Kidney (tissue), 22 donors: ENCODE measurements at places on chromosomes 12 and 14. TPM values are rescaled to one million over a fixed set of nuclear protein-coding genes. Genes with fewer than 3 reads are reported as not detected.

RNF212B gene
- 2.8 TPM for polyA plus RNA-seq

ABHD12B gene
- 0.88 TPM for polyA plus RNA-seq

GRCh38 chr14:68949601-68949965 is 29.5 kb downstream of the ACTN1 start:
- no peak for DNase-seq

CIROP gene
- not detected for polyA plus RNA-seq

MRPS35 gene
- polyA plus RNA-seq: 97.8 TPM

- DNase-seq: no peak
Measured at GRCh38 chr14:24277606-24278321, 6.4 kb upstream of the RABGGTA start.

DNA sequence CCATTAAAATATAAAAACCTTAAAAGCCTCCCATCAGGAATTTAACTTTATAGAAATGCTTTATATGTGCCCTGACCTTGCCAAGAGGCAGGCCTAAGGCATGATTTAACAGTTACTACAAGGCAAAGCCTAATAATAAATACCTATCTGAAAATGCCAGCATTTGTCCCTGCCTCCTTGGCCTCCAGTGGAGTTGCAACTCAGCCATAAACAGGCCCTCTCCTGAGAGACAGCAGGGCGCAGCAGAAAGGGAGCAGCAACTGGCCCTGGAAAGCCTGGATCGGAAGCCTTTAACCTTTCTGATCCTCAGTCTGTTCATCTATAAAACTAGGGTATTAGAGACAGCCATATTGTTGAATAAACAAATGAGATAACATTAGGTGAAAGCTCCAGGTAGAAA is 324.4 kb downstream of the PAWR start:
- DNase-seq: no peak

GRCh38 chr14:32310876-32311275 is 18.2 kb upstream of the AKAP6 start:
- DNase-seq: no peak

DNA sequence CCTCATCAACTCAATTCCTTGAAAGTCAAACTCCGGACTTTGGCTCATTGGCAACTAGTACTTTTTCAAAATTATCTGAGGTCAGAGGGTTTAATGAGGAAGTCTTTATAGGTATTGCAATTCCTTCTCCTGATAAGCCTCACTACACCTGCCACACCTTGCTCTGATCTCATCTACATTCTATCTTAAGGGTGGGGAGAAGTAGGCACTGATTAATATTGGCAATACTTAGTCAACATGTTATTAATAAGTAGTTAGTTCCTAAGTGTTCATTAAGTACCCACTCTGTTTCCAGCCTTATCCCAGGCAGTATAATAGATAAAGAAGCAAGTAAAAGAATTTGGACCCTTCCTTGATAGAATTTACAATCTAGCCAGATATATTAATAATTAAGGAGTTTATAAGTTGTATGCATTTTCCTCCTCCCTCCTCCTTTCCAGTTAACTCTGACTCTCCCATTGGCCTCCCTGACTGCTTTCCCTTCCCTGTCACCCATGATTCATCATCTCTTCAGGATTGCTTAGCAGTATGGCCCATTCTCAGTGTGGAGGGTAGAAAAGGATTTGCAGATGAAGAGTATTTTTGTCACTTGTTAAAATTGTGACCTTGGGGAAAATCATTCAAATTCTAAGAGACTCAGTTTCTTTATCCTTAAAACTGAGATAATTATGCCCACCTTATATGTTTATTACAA is 231.0 kb upstream of the ATP2B1 start:
- no peak for DNase-seq

LRP1-AS gene
- not detected for polyA plus RNA-seq

DNA sequence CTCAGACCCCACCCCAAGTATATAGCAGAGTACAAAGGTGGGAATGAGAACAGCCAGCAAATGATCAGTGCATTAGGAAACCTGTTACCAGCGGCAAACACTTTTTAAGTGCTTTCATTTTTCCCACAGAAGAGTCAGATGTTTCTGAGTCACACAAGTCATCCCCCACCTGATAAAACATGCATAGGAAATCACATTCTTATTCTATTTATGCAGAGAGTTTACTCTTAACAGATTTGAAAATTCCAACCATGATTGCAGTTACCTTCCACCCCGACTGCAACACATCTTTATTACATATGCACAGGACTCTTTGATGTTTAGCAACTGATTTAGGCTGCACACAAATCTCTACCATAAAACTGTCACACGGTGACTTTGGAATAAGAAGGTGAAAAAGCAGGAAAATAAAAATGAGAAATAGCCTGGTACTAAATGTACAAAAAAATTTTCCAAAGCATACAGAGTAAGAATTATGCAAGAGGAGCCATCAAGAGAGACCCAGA is 236.4 kb downstream of the PAWR start:
- DNase-seq: peak; percentile 91

- DNase-seq: no peak
Measured at GRCh38 chr14:95095996-95096395, 61.3 kb downstream of the DICER1 start.

GRCh38 chr12:57173089-57173488 is 25.7 kb upstream of the LRP1-AS start:
- no peak for DNase-seq

JPH4 gene
- 3.6 TPM for polyA plus RNA-seq

- DNase-seq: no peak
Measured at GRCh38 chr12:86838711-86839110, 582.5 kb upstream of the MGAT4C start.

DNA sequence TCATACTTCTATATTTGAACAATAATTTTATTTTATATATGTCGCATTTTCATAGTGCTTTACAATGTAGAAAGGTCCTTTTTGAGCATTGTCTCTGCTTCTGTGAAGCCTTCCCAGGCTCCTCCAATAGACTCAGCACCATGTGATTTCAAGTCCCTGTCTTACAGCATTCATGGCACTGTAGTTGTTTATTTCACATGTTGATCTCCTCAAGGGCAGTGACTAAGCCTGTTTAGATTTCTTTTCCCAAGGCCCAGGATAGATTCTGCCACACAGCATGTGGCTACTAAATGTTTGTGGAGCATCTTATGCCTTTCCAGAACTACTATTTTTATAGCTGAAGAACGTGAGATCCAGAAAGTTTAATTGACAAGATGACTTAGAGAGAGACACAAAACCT is 391.7 kb downstream of the TMEM117 start:
- DNase-seq: no peak

DNA sequence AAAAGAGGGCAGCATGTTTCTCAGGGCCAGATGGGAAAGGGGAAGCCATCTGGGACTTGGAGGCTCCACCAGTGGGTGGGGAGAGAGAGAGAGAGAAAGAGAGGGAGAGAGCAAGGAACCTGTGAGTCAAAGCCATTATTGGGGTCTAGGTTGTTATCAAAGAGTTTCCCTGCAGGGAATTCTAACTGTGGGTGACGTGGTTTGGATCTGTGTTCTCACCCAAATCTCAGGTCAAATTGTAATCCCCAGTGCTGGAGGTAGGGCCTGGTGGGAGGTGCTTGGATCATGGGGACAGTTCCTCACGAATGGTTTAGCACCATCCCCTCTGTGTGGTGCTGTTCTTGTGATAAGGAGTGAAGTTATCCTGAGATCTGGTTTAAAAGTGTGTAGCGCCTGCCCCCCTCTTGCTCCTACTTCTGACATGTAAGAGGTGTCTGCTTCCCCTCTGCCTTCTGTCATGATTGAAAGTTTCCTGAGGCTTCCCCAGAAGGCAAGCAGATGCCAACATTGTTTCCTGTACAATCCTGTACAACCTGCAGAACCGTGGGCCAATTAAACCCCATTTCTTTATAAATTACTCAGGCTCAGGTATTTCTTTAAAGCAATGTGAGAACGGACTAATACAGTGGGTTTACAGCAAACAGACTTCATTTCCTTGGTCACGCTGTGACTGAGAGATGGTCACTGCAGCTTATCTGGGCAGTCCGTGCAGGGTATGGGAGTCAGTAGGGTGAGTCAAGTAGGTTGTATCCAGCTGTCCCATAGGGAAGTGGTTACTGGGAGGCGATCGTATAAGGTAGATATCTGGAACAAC is 52.4 kb downstream of the CCDC91 start:
- DNase-seq: no peak

DNA sequence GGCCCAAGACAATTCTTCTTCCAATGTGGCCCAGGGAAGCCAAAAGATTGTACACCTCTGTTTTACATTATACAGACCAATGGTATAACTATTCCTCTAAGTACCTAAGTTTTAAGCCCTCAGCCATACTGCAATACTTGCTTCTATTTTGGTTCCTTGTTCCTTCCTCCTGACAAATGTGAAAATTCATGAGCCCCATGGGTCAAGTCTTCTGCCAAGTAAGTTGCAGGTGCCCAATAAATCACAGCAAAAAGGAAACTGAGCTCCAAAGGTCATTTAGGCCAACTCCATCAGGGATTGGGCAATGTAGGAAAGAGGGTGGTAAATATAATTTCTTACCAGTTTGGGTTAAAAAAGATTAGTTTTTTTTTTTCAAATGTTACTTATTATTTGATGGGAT is 57.7 kb upstream of the NPFF start:
- no peak for DNase-seq

DNA sequence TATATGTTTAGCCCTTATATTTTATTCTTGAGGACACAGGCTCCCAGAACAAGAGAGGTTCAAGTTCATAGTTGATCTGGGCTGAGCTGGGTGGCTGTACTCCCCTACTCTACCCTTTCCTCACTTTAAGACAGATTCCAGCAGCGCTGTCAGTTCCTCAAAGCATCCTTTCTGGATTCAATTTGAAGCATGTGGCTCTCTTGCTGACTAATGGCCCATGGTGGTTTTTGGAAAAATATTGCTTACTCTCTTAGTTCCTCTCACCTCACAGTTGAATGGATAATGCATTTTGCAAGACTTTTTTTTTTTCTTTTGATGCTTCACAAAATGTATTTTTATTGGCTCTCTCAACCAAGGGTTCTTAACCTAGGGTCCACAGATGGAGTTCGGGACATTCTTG is 4.1 kb downstream of the PELI2 start:
- no peak for DNase-seq

FERMT2 gene
- 46.2 TPM for polyA plus RNA-seq

DNA sequence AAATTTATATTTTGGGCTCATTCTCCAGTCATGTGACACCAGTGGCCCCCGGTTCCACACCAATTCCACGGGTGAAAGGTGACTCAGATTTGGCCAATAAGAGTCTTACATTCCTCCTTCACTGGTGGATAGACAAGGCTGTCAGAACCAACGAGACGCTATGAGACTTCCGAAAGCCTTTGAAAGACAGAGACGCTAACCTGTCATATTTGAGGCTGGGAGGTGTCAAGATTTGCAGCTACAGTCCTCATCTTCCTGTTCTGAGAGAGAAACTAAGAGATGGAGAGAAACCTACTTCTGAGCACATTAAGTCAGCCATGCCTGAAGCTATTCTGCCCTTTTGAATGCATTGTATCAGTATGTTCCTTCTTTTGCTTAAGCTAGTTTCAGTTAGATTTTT is 171.2 kb downstream of the FLRT2 start:
- DNase-seq: no peak

- DNase-seq: no peak
Measured at GRCh38 chr14:102933618-102934231, 11.3 kb downstream of the AMN start.

- peak; percentile 31 for DNase-seq
Measured at GRCh38 chr14:92959189-92959531, 36.2 kb downstream of the CHGA start.

- DNase-seq: no peak
Measured at GRCh38 chr12:127515941-127516340, 751.0 kb upstream of the TMEM132C start.

DNA sequence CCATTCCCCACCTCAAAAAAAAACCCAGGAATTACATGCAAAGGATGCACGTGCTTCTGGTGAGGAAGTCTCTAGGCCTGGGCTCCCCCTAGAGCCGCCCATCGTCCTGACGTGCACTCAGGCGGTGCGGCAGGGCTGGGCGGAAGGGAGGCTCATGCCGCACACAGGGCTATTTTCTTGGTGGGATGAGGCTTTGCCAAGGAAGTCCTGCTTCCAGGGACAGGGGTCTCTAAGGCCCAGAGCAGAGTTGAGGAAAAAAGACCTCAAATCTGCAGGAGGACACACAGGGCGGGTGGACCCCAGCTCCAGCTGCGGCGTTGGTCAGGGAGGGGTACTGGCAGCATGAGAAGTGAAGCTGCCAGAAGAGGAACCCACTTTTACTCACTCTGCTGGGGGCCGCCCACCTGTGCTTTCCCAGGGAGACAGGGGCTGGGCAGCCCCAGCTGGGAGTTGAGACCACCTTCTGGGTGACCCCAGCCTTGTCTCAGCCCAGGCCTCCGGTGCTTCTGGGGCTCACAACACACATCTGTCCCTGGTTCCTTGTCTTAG is 4.2 kb downstream of the RHOF start:
- DNase-seq: peak; percentile 77

- peak; percentile 72 for DNase-seq
Measured at GRCh38 chr12:89947437-89948270, 239.0 kb upstream of the ATP2B1 start.

GRCh38 chr14:57871459-57872080 is 5.7 kb upstream of the SLC35F4 start:
- no peak for DNase-seq

IGF1 gene
- 0.71 TPM for polyA plus RNA-seq

- DNase-seq: no peak
Measured at GRCh38 chr12:19647806-19648556, 208.7 kb downstream of the AEBP2 start.

- DNase-seq: no peak
Measured at GRCh38 chr12:1995205-1995896, 8.9 kb downstream of the DCP1B start.

GRCh38 chr12:26403601-26404000 is 208.2 kb downstream of the SSPN start:
- DNase-seq: no peak

PIWIL1 gene
- 0.15 TPM for polyA plus RNA-seq

- no peak for DNase-seq
Measured at GRCh38 chr12:122610911-122611310, 83.9 kb downstream of the KNTC1 start.

TUBA1A gene
- polyA plus RNA-seq: 128 TPM

- no peak for DNase-seq
Measured at GRCh38 chr12:106655577-106655976, 72.8 kb downstream of the RFX4 start.

GRCh38 chr14:68020999-68021663 is 201.6 kb downstream of the RAD51B start:
- DNase-seq: no peak
